H54 (cell line): ENCODE measurements at places on chromosomes 1 and 21.

- peak; percentile 44 for DNase-seq
Measured at GRCh38 chr1:204493984-204494280, 673 bp downstream of the PIK3C2B start.

GRCh38 chr1:209648931-209649776 lies 3.1 kb downstream of the LAMB3 start:
- DNase-seq = no peak

- DNase-seq = no peak
Measured at GRCh38 chr21:45514311-45515021, 27.8 kb downstream of the SLC19A1 start.

DNA sequence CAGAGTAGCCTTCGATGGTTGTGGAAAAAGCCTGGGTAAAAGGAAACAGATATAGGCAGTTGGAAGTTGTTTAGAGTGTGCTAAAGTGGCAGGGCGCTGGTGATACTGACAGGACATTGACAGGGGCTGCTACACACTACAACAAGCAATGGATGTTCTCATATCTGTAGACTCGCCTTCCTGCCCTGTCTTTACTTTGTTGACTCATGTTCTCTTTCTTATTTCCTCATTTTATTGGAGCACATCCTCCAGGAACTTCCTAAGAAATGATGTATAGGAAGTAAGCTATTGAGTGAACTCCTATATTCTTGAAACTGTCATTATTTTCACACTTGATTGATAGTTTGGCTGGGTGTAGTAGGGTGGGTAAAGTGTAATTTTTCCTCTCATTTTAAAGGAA lies 51.0 kb downstream of the C4BPA start:
- no peak for DNase-seq

DNA sequence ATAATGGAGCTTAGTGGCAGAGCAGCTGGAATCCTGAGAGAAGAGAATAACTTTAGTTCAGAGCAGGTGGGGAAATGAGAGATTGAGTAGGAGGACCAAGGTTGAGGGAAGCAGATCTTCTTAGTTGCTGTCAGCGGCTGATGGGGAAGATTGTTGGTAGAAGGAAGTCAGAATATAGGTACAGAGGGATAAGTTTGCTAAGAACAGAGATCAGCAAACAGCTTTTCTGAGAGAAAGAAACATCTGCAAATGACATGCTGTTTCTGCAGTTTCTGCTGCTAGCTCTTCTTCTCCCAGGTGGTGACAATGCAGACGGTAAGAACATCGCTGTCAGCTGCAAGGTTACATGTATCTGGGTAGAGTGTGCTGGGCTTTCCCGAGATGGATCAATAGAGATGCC lies at the start of gene CD1C:
Gene CD1C (plus strand): TSS at position 113 of the 400 bp plus-strand sequence. CDS start 142 bp downstream, at position 255.
- no peak for DNase-seq

- no peak for DNase-seq
Measured at GRCh38 chr1:196732526-196732925, 42.1 kb upstream of the CFHR3 start.

DNA sequence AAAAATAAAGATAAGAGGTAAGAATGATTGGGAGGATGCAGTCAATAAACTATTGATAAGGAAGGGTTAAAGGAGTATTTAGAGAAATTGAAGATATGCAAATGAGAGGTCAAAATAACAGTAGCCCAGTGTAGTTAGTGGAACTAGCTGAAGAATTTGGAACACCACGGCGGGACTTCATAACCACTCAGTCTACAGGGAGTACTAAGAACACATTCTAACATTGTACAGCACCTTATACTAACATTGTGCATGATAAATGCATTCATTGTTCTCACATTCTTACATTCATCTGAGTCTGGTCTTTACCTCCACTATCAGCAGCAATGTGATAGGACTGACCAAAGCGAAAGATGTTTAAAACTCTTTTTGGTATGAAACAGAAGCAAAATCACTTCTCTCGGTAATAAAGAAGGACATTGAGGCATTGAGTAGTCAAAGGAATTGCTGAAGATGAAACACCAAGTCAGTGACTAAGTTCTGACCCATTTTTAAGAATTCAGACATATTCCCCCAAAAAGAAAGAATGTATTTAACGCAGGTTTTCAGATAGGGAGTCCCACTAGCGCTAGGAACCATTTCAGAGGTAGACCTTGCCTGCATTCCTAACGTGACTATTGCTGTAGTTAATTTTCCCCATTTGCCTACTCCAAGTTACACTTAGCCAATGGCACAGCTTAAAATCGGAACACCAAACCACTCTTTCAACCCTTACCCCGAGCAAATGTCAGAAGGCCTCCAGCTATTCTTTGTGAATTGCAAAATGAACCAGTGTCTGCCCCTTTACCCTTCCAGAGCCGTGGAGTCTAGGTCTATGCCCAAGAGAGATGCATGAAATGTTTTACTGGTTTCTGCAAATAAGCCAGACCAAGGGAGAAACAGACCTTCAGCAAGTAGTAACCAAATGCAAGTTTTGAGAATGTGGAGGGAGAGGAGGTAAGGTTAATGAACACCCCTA lies 108.8 kb upstream of the IRF2BP2 start:
- DNase-seq = no peak

GRCh38 chr1:32361674-32362473 lies 411 bp downstream of the FAM229A start:
- DNase-seq = no peak

DNA sequence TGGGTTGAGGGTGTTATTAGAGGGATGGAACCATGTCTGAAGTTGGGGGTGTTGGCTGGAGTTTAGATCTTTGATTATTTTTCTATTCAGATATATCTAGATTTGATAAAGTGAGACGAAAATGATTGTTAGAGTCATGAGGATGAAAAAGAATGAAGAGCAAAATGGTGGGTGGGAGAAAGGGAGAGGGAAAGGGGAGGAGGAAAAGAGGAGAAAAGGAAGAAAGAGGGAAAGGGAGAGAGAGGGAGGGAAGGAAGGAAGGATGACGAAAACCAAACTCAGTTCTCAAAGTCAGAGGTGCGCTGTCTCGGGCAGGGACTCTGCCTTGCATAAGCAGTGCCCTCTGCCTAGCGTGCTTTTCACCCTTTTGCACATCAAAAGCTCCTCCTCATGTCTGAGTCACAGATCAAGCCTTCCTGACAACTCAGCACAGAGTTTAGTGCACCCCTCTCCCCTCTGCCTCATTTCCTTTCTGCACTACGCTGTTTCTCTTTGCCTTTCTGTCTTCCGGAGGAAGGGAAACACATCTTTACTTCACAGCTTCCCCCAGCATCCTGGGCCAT lies 225.8 kb upstream of the PROX1 start:
- no peak for DNase-seq

DNA sequence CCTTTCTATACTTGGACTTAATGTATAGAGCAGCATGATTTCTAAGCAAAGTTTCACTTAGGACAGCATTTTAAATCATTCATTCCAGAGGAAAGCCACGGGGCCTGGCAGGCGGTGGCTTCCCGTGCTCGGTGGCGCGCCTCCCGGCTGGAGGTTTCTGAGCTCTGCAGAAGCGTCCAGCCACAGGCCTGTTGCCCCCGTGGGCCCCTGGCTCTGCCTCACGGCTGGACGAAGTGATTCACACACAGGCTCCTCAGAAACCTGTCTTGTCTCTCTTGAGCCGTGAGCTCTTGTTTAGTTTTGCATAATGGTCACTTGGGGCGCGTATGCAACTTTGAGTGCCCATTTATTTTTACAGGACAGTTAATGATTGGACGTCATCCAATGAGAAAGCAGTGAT lies 22.1 kb upstream of the DIP2A start:
- no peak for DNase-seq

DNA sequence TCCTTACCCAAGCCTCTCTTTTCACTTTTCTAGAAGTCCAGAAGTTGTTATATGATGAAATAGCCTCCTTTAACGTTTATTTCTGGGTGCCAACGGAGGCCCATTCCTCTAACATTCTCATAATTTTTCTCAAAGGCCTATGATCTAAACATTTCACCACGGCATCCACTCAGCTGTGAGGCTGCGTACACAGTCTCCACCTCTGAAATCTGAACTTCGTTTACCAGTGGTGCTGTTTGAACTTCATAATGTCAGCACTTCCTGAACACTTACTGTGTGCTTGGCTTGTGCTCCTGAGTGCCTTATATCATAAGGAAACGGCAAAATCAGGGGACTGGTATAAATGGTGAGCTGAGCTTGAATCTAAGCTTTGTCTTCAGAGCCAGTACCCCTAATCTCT lies 12.0 kb upstream of the RBP7 start:
- DNase-seq = no peak
